Activated T-cell treated with anti-CD3 and anti-CD28 coated beads, Interleukin-2, amount 50 U/mL, for 24 hours (primary cell): ENCODE measurements at places on chromosomes 1 and 21.

DNA sequence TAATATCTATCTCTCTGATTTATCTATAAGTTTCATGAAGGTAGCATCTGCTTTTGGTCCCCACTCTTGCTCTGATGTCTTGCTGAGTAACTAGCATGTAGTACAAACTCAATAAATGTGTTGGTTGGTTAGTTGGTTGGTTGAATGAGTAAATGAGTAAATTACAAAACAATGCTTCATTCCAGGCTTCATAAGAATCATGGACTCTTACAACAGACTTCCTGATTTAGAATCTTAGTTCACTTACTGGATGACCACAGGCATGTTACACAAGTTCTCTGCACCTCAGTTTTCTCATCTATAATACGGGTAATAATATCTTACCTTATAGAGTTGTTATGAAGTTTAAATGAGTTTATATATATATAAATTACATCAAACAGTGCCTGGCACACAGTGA lies 98.6 kb downstream of the ZNF281 start:
- H3K4me1 ChIP-seq, result peaks cover 12% of the 10 kb centered on the region

- H3K27me3 ChIP-seq, result no peaks in the 10 kb centered on the region
- H3K4me1 ChIP-seq, result peaks cover 2% of the 10 kb centered on the region
- no peak overlapping the region for H3K4me3 ChIP-seq
- peak overlapping the region; percentile 67 for H3K27ac ChIP-seq
- no peak for DNase-seq
These were observed 13.1 kb upstream of the KCNQ4 start for GRCh38 chr1:40770296-40771070.

DNA sequence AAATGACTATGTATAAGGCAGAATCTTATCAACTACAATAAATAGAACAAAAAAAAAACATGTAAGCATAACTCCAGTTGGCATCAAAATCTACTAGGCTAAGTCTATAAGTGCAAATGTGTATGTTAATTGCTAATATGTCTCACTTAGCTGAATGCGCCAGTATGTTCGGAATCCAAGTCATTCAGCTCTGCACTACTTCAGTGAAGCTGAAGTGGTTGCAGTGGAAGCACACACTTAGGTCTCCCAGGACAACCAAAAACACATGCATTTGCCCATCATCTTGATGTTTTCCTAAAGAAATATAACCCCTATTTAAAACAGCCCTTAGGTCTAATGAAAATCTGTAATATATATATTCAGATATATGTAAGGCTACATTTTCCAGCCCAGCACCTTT lies 41.0 kb upstream of the RGS2 start:
- H3K27ac ChIP-seq, result no peak overlapping the region
- no peaks in the 10 kb centered on the region for H3K4me1 ChIP-seq
- peaks cover 18% of the 10 kb centered on the region for H3K27me3 ChIP-seq

DNA sequence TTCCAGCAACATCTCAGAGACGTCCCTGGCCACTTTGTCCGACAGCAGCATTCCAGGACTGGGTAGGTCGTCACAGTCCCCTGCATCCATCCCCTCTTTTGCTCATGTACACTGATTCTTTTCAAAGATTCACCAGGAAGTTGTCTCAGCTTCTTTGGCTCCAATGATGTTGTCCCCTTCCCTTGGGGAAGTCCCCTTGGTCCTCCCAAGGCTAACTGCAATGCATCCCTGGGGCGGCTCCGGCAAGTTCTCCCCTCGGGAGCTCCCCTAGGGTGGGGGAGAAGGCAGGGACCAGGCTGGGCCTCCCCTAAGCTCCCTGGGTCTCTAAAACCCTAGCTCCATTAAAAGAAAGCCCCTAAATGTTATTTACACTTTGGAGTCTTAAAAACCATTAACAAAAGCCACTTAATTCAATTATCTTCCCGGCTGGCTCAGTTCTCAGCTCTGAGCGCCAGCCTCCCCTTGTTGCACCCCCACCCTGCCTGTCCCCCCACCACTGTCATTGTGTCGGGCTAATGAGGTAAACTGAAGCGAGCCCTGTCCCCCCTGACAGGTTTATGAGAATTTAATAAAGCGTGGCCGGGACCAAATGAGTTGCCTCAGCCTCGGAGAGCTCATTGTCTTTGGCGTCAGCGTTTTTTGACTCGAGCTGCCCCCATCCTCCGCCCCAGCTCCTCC lies 25.3 kb downstream of the KNCN start:
- DNase-seq, result no peak
- H3K27me3 ChIP-seq, result peaks cover 53% of the 10 kb centered on the region
- peaks cover 23% of the 10 kb centered on the region for H3K4me1 ChIP-seq
- H3K36me3 ChIP-seq, result no peaks in the 10 kb centered on the region
- H3K27ac ChIP-seq, result no peak overlapping the region

DNA sequence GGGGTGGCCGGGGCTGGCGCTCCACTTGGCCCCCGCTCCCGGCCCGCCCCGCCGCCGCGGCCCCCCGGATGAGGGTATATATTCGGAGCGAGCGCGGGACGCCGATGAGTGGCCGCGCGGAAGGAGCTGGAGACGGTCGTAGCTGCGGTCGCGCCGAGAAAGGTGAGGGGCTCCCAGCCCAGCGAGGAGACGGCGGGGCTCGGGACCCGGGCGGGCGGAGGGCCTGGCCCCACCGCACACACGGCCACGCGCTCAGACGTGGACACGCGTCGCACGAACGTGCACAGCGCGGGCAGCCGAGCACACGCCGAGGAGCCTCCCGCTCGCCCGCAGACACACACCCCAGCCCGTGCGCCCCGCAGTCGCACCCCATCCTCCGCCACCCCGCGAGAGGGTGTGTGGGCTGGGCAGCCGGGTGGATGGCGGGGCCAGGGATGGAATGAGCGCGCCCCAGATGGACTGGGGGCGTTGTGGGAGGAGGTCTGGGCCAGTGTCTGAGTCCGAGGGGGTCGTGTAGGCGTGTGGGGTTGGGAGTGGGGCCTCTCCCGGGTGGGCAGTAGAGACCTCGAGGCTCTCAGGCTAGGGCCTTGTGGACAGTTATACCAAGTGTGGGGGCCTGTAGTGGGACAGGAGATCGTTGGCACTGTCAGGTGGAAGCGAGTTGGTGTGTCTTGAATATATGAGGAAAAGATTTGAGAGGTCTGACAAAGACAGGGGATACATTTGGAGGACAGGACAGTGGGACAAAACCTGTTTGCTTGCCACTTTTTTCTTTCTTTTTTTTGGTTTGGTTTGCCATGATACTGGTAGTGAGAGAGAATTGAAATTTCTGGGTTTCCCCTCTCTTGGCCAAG lies at the start of gene UAP1:
TSS of gene UAP1 (plus strand) at position 107 of the 854 bp plus-strand sequence. CDS start 4,347 bp downstream, outside the sequence.
- no peak for DNase-seq
- peak within 1 kb of the TSS; percentile 86 for H3K4me3 ChIP-seq
- no peaks in the 10 kb centered on the region for H3K27me3 ChIP-seq
- peaks cover 51% of the 10 kb centered on the region for H3K4me1 ChIP-seq
- peaks cover 23% of the 10 kb centered on the region for H3K36me3 ChIP-seq

DNA sequence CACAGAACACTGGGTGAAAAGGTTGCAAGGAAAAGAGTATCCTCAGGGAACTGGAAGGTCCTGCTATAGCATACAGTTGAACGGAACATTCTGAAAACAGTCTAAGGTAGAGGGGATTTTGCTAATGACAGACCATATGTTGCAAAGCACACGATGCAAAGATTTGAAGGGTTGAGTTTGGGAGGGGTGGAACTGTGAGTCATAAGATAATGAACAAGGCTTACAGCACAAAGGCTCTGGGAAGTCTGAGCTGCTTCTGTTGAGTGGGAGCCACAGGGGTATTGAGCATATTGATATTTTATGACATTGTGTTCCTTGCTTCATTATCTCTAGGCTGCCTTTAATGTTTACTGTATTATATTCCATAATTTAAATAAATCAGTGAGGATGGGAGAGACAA lies 104.9 kb downstream of the PLPPR4 start:
- no peaks in the 10 kb centered on the region for H3K27me3 ChIP-seq
- H3K27ac ChIP-seq, result no peak overlapping the region
- H3K4me3 ChIP-seq, result no peak overlapping the region

DNA sequence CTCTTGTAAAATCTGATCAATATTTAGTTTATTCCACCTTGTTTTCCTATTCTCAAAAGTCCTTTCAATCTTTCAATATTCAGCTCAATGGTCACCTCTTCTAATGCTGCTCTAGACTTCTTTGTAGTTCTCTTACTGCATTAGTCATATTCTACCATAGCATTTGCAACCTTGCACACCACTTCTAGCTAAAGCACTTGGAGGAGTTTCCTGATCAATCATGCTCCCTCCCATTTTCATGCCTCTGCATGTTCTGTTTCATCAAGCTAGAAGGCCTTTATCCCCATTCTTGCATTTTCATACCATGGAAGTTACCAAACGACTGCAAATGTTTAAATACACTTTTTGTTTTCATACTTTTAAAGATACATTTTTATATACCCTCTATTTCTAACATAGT lies 72.1 kb downstream of the SLC5A9 start:
- no peaks in the 10 kb centered on the region for H3K27me3 ChIP-seq
- H3K4me1 ChIP-seq, result no peaks in the 10 kb centered on the region
- H3K27ac ChIP-seq, result no peak overlapping the region
- DNase-seq, result no peak
